NCI-H1436 treated with DMSO at 0.1 percent for 48 hours (cell line): ENCODE measurements at places on chromosomes 11 and 22.

- no peak for DNase-seq
Observed at GRCh38 chr11:92340839-92341238, 116.2 kb downstream of the FAT3 start.

- DNase-seq: no peak
Observed at GRCh38 chr11:114261791-114262190, 34.4 kb upstream of the NNMT start.

DNA sequence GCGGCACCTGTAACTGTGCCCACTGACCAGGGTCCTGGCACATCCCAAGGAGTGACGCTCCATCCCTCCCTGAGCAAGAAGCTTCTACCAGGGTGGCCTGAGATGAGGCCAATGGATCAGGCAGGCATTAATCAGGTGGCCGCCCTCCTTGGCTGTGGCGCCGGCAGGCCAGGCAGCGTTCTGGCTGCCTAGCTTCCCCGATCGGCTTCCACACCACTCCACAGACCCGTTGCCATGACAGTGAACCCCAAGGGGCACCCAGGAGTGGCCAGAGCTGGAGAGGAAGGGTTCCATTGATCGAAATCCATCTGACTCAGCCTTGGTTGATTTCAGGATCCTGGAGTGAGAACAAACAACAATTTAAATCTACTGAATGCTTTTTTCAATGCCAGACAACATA, 20.5 kb downstream of the LRRC55 start:
- no peak for DNase-seq

DNA sequence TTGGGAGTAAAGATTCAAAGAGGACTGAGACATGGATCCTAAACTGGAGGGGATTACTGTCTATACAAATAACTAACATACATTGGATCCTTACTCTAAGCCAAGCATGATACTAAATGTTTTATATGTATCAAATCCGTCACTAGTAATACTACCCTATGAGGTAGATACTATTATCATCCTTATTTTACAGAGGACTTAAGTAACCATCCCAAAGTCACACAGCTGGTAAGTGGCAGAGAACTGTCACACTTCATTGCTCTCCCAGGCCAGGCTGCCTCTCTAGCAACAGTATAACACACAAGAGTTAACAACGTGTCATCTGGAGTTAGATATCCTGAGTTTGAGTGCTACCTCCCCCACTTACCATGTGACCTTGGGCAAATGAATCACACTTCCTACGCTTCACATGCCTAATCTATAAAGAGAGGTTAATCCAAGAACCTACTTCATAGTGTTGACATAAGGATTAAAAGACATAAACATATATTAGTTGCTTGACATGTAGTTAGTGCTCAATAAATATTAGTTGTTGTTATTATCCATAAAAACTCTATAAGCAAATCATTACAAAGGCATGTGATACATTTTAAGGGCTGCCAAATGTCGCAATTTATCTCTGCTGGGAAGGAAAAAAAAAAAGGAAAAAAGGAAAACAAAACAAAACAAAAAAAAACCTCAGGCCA, 33.8 kb upstream of the SPON1 start:
- no peak for DNase-seq

DNA sequence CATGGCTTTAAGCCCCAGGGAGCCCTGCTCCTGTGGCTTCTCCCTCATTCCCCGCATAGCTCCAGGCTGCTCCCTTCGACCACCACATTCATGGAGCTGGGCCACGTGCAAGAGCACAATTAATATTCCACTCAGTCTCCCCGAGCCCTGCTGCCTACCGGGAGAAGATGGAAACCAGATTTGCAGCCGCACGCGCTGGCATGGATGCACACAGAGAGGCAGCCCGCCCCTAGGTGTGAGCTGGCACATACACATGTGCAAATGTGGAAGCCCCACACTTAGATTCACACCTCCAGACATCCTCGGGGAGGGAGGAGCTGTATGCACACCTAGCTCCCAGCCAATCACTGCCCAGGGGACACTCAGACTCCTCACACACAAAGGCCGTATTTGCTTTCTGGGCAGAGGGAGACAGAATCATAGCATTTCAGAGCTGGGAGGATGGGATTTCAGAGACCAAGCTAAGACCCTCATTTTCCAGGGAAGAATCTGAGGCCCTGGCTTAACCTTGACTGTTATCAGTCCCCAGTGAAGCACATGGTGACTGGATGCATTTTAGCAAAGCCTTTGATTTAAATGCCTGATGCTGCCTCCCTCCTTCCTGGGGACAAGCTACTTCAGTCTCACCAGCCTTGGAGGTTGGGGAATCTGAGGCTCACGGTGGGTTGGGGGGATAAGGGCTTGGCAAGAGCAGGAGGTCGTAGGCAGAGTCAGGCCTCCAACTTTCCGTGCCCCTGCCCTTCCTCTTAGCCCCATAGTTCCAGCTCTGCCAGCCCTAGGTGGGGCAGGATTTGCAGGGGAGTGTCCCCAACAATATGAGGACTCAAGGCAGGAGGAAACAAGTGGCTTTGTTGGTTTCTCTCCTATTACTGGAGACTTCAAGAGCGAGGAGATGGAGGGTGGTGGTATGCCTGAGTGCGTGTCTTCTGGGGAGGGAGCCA, 5.3 kb upstream of the CREB3L1 start:
- DNase-seq: no peak

- DNase-seq: no peak
Observed at GRCh38 chr11:130915603-130916237, 559 bp downstream of the SNX19 start.

DNA sequence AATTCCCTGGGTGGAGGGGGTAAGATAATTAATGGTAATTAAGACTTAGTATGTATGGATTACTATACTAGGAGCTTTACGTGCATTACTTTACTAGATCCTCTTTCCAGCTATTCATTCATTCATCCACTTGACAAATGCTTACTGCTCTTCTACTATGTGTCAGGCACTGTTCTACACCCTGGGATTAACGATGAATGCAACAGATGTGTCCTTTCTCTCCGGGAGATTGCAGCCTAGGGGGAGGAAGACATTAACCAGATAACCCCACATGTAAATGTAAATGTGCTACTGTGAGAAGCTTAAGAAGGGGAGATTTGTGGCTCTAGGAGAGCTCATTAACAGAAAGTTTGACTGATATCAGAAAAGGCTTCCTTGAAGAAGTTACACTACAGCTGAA, 1.7 kb downstream of the ANKK1 start:
- DNase-seq: no peak

- no peak for DNase-seq
Observed at GRCh38 chr11:30049214-30049613, 32.4 kb upstream of the KCNA4 start.

DNA sequence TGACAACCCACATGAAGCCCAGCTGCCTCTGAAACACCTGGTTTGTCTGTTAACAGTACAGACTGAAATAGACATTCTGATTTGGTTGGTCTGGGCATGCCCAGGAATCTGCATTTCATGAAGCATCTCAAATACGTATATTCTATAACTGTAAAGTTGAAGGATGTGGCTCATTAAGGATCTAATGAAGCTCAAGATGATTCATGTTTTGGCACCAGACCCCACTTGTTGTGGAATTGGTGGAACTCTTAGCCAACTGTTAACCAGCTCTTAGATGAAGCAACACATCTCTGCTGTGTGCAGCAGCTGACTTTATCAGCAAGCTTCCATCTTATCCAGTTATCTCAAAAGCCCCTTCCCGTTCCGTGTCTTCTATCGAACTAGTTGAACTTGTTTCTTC, 232.2 kb downstream of the INSC start:
- no peak for DNase-seq

DNA sequence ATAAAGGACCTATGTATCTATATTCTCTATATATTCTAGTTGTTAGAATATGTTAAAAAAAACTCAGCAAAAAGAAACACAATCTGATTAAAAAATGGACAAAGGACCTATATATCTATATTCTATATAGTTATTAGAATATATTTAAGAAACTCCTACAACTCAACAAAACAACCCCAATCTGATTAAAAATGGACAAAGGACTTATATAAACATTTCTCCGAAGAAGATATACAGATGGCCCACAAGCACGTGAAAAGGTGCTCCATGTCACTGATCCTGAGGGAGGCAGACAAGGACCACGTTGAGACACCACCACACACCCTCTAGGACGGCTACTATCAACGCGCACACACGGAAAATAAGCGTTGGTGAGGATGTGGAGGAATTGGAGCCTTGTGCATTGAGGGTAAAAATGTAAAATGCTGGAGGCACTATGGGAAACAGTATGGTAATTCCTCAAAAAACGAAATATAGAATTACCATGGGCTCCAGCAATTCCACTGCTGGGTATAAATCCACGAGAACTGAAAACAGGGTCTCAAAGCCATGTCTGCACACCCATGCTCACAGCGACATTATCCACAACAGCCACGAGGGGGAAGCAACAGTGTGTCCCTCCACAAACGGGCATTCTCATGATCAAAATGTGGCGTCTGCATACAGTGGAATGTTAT, 22.7 kb downstream of the YPEL1 start:
- DNase-seq: no peak

- no peak for DNase-seq
Observed at GRCh38 chr11:73461335-73461840, 85.2 kb downstream of the RELT start.

- DNase-seq: no peak
Observed at GRCh38 chr11:110801328-110801727, 89.1 kb upstream of the ARHGAP20 start.

DNA sequence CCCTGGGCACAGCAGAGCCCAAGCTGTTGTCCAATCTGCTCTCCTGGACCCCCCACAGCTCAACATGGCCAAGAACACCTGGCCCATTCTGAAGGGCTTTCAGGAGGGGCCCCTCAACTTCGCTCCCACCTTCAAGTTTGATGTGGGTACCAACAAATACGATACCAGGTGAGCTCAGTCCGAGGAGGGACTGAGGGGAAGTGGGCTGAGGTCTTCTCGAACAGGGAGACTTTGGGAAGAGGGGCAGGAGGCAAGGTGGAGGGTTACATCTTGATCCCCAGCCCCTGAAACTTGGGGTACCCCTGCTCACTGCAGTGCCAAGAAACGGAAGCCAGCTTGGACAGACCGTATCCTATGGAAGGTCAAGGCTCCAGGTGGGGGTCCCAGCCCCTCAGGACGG, 5.4 kb downstream of the INPP5J start:
- no peak for DNase-seq

- DNase-seq: no peak
Observed at GRCh38 chr11:112864672-112865071, 96.5 kb upstream of the NCAM1 start.

DNA sequence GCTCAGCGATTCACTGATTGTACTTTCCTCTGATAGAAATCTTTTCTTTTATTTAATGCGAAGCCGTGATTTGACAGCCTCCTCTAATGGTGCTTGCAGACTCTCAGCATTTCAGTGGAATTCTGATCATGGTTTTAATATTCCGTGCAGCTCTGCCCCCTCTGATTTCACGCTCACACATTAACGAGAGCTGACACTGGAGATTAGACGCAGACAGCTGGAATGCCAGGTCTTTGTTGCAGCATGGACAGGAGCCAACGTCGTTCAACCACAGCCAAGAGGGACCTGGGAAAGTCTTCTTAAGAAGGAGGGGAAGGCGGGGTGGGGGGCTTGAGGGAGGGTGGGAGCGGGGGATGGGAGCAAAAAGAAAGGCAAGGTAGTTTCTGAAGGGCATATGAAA, 186.4 kb downstream of the BLID start:
- no peak for DNase-seq

DNA sequence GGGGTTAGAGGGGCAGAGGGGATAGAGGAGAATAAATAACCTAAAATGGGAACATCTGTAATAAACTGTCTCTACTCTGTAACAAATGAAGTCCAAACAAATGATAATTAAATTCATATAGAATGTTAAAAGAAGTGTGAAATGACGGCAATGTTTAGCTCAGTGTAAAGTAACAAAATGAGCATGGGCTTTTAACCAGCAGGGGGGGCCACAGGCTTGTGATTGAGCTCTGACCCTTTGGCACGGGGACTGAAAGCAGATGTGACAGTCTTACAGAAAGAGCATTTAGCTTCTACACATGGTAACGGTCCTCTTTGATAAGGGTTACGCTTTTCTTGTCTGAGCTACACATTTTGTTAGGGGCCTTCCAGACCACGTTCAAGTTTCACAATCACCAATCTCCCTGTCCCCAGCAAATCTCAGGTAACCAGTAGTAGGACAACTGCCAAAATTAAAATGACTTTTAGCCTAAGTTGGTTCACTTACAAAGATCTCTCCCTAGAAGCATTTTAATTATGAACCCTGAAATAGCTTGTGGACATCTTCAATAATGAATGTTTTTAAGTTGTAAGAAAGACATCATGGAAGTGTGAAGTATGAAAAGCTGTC, 262.5 kb downstream of the DCDC1 start:
- DNase-seq: no peak

- DNase-seq: no peak
Observed at GRCh38 chr11:67572305-67572704, 11.3 kb upstream of the GSTP1 start.

DNA sequence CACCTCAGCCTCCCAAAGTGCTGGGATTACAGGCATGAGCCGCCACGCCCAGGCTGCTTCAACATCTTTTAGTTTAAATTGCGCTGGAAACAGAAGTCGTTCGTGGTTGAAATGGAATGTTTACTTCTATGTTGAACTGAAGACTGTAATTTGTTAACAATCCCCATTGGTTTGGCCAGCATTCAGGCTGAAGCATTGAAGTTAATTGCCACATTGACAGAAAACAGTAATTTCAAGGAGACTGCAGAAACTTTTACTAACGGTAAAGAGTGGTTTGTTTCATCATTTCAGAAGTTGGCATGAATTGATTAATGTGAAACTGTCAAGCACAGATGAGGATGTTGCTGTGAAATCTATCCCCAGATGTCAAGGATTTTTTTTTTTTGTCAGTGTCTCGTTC, 14.2 kb downstream of the AP5B1 start:
- no peak for DNase-seq

DNA sequence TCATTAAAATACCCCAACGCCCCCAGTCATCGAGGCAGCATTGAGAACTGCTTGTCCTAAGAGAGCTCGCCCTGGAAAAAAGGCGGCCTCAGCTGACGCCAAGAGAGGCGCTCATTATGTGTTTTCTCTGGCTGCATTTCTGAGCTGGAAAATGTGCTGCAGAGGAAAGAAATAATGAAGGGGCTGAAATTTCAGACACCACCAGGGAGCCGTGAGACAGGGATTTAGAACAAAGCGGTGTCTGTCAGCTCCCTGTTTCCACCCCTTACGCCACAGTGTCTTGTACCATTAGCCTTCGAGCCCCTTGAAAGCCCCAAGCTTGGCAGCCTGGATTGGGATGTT, 14.4 kb downstream of the USH1C start:
- DNase-seq: no peak
